Stimulated activated CD4-positive, alpha-beta T cell treated with anti-CD3 and anti-CD28 coated beads, Interleukin-4, amount 100 ng/mL, for 48 hours (primary cell): ENCODE measurements at places on chromosomes 12 and 14.

DNA sequence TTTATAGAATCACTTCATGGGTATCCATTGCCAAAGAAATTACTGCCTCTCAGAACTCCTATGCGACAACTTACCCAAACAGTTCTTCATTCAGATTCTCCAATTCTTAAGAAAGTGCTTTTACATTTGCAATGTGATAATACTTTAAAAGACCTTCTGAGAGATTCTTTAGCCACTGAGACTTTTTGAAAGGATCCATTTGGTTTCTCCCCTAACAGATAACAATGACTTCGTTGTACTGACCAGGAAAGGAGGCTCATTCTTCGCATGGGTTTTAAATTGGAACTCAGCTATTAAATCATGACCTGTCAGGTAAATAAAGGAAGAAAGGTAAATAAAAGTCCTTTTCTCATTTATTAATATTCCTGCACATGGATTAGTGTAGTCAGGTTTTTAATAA, 14.8 kb downstream of the ITPR2 start:
- DNase-seq = no peak

- DNase-seq = no peak
Observed at GRCh38 chr12:47946413-47947323, 16.7 kb upstream of the TMEM106C start.

DNA sequence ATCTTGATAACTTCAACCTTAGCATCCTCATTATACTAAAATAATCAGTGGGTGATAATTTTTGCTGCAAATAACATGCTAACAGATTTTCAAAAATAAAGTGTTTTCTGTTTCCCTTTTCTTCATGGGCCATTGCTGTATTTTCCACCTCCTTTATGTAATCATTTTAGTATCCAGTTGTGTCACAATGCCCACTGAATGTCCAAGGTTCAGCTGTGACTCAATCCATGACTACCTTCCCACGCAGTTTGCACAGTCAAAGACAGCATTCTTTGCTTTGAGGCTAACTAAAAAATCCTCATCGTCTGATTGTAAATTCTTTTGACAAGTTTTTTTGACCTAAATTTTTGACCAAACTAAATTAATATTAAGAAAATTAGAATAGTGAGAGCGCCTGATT, 474.1 kb downstream of the FLRT2 start:
- no peak for DNase-seq

DNA sequence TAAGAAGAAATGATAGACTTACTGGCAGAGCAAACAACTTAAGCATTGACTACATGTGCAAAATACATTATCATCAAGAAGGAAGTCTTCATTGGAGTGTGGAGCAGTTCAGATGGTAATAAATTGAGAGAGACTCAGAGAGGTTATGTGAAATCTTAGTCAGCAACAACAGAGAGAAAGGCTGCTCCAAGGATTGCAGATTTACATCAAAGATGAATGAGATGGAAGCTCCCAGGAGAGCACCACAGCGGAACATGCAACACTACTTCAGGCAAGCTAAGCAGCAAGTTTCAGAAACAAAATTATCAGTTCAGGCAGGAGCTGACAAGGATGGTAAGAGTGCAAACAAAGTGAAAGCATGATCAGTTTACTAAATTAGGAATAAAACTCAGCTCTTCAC, 882.3 kb downstream of the LRFN5 start:
- no peak for DNase-seq
